Panc1 (cell line): ENCODE measurements at places on chromosomes 7 and 10.

DNA sequence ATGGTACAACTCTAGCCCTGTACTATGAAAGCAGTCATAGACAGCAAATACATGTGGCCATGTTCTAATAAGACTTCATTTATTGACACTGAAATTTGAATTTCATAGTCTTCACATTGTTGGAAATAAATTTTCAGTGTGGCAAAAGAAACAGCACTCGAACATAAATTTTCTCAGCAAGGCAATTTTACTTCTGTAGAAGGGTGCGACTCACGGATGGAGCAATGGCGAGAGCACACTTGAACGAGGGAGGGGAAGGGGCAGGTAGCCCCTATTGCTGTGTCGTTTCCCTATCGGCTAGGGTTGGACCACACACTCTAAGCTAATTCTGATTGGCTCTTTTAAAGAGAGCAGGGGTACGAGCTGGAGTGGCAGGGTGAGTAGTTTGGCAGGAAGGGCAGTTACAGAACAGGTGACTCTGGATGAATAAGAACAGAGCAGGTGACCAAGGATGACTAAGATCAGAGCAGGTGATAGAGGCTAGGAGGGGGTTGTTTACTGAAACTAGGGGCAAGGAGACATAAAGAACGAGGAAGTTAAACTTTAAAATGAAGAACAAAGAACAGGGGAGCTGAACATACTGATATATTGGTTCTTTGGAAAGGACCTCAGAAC lies 52.0 kb downstream of the LRRC4 start:
- no peak for DNase-seq

DNA sequence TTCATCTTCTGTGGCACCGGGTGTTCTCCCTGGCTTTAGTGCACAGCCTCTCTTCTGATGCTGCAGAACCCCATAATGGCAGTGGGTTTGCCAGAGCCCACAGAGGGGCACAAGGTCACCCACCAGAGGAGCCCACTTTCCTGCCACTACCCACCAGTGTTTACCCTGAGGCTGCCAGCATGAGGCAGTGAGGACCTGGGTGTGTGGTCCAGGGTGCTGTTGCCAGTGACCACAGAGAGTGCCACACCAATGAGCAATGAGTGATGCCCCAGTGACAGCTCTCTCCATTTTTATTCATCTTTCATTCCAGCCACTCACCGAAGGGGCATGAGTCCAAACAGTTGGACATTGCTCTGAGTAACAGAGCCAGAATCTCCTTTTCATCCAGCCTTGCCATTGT lies 34.8 kb downstream of the MTURN start:
- no peak for DNase-seq

DNA sequence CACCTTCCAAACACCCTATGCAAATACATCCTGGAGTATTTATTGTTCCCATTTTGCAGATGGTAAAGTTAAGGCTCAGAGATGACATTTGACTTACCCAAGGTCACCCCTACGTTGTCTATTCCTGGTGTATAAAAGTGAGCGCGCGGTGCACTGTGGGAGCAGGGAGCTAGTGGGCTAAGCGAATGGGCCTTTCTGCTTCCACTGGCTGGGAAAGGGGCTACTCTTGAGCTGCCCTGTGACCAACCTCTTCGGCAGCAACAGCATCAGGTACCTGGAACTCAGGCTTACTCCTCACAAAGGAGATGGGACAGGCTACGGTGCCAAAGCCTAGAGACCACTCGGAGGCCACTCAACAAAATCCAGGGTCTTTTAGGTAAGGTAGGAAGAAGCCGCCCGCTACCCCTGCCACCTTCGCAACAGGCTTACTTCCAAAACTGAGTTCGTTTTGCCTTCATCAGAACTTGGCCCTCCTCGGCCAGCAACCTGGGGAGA lies 2.4 kb downstream of the PTF1A start:
- no peak for DNase-seq

DNA sequence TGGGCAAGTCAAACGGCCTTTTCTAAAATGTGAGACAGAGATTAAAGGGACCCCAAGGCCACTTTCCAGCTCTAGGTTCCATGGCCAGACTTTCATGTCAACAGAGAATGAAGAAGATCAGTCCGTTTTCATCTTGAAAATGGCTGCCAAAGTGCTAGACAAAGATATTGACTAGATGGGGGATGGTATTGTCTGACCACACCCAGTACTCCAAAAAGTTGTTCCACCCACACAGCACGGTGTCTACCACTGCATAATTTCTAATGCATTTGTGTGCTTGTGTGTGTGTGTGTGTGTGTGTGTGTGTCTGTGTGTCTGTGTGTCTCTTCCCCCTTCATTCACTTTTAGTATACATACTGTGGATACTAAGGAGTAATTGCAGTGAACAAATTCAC lies 1.3 kb downstream of the COL1A2 start:
- DNase-seq: no peak

DNA sequence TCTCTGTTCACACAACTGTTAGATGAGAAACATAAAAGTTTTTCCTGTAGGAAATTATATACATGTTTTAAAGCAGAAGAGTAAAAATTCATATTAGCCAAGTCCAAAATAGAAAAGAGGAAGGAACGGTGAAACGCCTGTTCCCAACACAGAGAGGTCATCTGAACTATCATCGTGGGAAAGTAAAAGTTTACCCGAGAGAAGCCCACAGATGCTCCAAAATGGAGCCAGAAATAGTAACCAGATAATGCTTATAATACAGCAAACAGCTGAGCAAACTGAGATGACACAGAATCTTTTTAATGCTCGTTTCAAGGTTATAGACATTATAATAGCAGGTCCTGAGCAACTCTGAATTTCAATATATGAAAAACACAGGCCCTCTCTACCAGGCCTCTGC lies 24.5 kb downstream of the FRMD4A start:
- DNase-seq: no peak

DNA sequence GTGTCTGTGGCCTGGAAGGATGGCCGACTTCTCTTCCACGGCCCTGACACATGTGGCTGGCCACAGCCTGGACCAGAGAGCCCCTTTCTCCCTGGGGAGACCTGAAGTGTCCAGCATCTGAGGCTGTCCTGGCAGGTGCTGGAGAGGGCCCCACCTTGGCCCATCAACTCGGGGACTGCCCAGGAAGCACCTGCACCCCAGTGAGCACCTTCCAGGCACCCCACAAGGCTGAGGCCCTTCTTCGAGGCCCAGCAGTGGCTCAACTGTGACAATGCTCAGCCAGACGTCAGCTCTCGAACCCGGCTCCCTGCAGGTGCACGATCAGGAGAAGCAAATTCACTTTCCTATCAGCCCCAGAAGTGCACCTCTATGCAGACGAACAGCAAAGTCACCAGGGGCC lies 24.3 kb downstream of the RGS10 start:
- DNase-seq: no peak

DNA sequence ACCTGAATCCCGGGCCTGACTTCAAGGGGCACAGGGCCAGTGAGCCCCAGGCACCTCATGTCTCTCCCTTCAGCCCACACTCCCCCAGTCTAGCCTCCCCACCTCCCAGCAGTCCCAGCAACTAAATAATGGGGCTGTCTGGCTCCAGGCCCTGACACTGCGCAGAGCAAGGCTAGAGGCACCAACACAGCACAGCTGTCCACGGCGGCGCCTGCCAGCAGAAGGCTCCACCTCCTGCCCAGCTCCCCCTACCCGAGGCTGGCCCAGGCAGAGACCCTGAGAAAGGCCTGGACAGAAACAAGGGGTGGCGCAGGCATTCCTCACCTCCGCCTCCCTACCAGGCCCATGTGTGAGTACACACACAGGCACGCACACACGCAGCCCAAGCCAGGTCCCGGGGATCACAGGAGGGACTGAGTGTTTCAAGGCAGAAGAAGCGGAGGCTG lies 6.1 kb downstream of the KCNH2 start:
- DNase-seq: no peak

DNA sequence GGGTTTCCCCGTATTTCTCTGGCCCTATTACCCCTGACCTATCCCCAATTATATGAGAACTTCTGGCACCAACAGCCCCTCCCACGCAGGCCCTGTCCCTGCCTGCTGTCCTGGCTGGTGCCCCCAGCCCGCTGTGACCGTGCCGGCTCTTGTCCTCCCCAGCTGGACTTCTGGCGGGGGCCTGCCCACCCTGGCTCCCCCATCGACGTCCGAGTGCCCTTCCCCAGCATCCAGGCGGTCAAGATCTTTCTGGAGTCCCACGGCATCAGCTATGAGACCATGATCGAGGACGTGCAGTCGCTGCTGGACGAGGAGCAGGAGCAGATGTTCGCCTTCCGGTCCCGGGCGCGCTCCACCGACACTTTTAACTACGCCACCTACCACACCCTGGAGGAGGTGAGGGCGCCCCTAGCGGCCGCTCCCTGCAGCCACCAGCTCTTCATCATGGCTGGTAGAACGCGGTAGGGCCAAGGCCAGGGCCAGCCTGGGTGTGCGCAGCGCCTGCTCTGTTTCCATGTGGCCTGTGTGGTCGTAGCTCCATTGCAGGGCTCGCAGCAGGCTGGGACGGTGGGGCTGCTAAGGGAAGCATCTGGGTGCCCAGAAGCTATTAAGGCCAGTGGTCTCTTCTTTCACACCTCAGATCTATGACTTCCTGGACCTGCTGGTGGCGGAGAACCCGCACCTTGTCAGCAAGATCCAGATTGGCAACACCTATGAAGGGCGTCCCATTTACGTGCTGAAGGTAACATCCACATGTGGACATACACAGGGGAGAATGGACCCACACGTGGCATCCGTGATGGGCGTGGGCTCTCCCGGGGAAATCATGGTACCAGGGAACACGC lies 1.4 kb downstream of the CPA1 start:
- DNase-seq: no peak

DNA sequence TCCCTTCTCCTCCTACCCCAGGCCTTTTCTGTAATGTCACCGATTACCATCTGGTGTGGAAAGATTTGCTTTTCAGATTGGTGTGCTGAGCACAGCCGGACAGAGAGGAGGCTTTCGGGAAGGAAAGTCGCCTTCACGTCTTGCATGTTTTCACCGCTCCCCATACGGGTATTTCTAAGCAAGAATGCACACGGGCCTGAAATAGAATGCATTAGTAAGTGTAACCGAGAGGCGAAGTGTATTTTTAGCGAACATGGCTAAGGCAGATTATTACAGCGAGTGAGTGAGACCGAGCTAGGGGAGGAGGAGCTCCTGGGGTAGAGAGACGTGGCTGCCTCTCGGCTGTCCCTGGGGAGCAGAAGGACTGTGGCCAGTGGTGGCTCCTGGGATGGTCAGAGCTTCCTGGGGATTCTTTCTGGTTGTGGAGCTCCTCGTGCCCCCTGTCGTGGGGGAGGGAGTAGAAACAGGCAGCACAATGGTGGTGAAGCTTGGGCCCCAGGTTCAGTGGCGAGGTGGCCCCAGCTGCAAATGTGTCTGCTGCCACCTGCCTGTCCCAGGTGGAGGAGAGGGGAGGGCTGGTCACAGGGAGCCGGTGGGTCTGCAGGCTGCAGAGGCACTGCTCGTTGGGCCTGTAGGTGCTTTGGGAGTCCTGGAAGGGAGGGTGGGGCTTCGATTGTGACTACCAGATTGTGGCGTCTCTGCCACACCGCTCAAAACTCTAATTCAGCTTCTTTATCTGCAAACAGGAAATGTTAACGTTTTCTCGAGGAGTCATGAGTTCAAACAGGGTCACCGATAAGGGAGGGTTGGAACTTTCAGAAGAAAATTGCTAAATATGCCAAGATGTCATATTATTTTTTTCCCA lies 135.8 kb downstream of the CAMK1D start:
- no peak for DNase-seq

- no peak for DNase-seq
Measured at GRCh38 chr7:133746305-133746704, 380.8 kb upstream of the LRGUK start.

- DNase-seq: peak; percentile 99
Measured at GRCh38 chr10:77350711-77351119, 286.9 kb downstream of the KCNMA1 start.

GRCh38 chr7:7554021-7554432 lies 12.7 kb upstream of the MIOS start:
- DNase-seq: no peak

DNA sequence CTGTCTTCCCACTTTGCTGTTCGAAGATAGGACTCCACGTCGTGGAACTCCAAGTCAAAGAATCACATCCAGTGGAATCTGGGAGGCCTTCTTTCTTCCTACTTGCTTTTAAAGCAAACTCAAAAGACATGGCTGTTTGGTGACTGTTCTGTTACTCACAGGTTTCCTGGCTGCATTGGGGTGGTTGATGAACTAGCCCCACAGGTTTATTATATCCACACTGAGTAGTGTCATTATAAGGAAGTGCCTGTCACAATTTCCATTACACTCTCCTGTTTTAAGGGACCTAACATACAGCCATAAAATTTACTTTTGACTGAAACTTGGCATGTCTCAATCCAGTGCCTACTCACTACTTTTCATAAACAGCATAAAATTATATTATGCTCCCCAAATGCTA lies 287.3 kb upstream of the SP4 start:
- no peak for DNase-seq

DNA sequence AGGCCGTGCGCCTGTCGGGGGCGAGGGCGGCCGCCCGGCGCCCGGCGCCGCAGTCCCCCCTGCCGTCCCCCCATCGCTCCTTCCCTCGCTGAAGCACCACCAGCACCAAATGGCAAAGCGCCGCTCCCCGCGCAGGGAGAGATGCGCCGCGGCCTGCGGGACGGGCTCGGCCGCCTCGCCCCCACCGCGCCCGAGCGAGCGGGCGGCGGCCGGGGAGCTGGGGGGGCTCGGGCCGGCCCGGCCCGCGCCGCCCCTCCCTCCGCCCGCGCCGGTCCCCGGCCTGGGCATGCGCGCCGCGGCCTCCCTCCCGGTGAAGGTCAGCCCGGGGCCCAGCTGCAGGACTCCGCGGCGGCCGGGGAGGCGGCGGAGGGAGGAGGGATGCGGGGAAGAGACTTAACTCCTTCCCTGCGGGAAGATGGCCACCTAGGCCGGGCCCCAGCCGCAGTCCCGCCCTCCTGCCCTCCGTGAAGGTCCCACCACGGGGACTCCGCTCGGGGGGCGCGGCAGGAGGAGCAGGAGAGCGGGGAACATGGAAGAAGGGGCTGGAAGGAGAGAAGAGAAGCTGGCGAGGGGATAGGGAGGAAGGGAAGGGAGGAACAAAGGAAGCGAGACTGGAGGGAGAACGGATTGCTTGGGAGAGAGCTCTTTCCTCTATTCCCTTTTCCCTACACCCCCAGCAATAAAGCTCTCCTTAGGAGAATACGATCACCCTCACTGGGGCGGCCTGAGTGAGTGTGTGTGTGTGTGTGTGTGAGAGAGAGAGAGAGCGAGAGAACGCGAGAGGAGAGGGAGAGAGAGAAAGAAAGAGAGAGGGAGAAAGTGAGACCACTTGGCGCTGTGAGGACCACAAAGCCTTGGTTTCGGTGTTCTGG lies 3.4 kb upstream of the SMARCD3 start:
- no peak for DNase-seq

- no peak for DNase-seq
Measured at GRCh38 chr7:93902777-93903423, 3.5 kb upstream of the GNGT1 start.

GRCh38 chr7:157274991-157275427 lies 61.8 kb upstream of the DNAJB6 start:
- DNase-seq: no peak

- DNase-seq: no peak
Measured at GRCh38 chr10:60944058-60944909, at the start of gene RHOBTB1. TSS of gene RHOBTB1 (minus strand) at chr10:60944185. CDS start at chr10:60911542, 32,643 bp downstream.

- no peak for DNase-seq
Measured at GRCh38 chr7:159125955-159126270, 18.8 kb downstream of the VIPR2 start.

DNA sequence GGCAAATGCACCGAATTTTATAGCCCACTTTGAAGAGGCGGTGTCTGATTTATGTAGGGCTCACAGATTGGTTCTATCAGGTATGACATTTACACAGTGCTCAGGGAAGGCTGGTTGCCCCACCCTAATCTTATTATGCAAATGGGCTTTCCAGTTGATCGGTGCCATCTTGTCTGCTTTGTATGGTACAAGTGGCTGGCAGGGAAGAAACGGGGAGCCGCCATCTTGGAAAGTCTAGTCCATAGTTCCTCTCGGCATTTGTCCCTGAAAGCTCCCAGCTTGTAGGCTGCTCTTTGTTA lies 36.6 kb downstream of the TMEM229A start:
- no peak for DNase-seq
